ENCODE measurements at places on chromosomes 7 and 10.

- peak; percentile 33 for DNase-seq
Measured at GRCh38 chr7:28640001-28640400, 227.7 kb downstream of the CREB5 start.

DNA sequence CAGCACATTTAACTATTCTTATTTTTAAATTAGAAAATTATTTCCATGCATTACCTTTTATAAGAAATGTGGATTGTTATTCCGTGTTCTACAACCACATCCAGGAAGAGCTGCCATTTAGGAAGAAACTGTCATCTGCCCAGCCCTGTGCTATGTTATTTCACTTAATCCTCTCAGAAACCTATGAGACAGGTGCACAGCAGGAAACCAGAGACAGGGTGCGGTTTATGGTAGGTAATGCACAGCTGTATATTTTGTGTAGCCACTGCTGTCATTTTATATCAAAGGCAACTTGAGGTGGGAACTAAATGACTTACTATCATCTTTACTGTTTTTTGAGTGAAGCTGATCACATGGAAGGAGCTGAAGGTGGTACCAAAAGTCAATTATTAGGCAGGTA, 232.3 kb downstream of the MAGI2 start:
- DNase-seq = no peak

DNA sequence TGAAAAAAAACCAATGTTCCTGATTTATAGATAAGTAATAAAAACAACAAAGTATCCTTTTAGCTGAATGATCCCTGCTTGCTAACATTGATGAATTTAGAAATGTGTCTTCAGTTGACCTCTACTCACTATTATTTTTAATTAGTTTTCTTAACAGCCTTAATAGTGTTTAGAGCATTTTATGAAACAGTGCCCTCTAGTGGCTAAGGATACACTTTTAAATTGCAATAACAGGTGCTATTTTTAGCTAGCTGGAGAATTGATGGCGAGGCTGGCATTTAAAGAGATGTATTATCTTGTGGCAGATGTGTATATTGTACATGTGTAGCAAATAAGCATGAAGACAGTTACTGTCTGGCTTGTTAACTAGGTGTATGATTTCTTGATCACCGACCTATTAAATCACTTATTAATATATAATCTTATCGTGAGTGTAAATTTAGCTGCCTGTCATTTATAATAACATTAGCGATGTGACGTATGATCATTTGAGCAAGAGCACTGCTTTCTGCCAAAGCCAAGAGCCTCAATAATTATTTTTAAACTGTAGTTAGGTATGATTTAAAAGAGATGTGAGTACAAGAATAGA, 451.9 kb downstream of the DPP6 start:
- peak; percentile 78 for DNase-seq

GRCh38 chr7:111863269-111863668, 301.0 kb upstream of the IMMP2L start:
- no peak for DNase-seq

Measured in hepatocyte (in vitro differentiated cells).